Activated CD4-positive, alpha-beta T cell treated with anti-CD3 and anti-CD28 coated beads, Interleukin-2, amount 10 ng/mL, durations not matched to agents 7 days and 5 days (primary cell): ENCODE measurements at places on chromosomes 1 and 21.

GRCh38 chr1:197740992-197741391 is 34.3 kb downstream of the DENND1B start:
- DNase-seq: no peak

DNA sequence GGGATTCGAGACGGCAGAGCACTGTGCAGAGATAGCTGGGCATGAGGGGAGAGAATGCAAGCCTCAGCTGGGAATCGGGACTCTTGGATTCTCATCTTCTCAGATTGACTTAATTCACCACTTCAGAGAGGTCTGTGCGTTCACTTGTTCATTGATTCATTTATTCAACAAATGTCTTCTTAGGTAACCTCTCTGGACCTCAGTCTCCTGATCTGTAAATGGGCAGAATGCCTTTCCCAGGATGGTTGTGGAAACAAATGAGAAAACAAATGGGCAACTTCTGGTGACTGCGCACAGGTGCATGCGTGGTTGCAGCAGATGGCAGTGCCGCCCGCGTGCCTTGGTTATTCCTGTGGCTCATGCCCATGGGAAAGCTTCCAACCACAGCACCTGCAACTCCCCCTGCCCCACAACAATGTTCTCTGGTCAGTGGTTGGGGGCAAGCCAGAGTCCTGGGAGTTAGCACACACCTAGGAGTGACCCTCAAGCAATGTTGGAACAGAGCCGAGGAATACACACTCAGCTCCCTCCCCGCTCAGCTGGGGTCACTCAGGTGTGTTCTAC is 110.1 kb upstream of the RUNX3 start:
- DNase-seq: no peak

DNA sequence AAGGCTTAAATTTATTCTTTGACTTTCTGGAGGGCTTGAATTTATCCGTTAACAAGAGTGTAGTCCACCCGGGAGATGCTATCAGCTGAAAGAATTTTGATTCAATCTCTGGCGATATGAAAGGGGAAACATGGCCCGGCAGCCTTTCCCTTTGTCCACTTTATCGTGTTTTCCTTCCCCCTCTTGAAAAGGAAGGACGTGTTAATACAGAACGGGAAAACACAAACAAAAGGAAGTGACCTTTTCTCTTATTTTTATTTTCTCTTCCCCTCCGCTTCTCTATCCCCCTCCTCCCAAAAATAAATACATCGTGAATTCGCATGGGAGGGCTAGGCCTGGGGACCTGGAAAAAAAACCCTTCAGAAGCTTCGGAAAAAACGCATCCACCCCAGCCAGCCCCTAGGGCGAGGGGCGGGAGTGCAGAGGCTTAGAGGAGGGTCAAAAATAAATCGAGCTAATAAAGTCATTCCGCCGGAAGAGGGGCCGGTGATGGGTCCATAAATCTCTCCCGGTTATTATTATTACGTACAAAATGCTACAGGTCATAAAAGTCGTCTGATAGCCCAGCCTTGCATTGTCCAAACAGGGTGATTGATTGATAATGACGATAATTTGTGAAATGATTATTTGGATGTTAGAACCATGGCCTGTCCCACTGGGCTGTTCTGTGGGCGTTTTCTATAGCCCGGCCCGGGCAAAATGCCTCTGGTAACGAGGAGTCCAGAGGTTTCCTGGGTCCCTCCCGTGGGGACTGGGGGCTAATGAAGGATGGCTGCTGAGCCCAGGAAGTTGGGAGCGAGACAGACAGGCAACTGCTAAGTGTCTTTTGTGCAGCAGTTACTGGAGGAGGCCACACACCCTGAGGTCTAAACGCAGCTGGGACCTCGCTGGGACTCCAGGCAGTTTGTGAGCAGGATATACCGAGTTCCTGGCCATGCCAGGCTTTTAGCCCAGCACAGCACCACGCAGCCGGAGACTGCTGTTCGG is 179.4 kb downstream of the PRDM16 start:
- no peak for DNase-seq

GRCh38 chr1:180811886-180812285 is 100.8 kb upstream of the KIAA1614 start:
- DNase-seq: no peak

DNA sequence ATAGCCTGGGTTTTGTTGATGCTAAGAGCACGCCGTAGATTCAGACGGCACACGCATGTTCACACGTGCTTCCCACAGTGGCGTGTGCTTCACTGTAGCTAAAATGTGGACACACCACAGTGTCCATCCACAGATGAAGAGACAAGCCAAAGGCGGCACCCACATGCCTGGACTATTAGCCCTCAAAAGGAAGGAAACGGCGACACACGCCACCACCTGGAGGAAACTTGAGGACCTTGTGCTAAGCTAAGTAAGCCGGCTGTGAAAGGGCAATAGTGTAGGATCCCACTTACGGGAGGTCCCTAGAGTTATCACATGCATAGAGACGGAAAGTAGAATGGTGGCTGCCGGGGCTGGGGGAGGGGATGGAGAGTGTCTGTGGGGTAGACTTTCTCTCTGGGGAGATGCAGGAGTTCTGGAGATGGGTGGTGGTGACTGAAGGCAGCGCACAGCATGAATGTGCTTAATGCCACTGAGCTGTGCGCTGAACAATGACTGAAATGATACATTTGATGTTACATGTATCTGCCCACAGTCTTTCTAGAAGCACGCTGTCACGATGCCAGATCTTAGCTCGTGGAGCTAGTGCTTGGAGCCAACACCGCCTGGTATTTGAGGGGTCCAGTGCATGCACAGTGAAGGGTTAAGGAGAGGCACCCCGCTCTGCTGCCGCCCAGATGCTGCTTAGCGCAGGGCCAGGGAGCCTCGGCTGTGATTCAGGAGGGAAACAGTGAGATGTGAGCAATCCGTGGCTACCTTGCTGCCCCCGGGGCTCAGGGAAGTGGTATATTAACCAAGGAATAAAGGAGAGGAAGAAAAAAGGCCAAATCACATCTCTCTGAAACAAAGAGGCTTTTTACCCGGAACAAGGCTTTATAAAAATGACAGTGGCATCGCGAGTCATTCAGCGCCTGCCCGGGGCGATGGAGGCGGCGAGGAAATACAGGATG is 103.7 kb downstream of the PRDM16 start:
- DNase-seq: no peak

GRCh38 chr21:27695246-27695645 is 728.4 kb upstream of the ADAMTS5 start:
- no peak for DNase-seq
